ENCODE measurements at places on chromosomes 6 and 20.
A peak's percentile ranks its signal among the peaks of the same experiment; 100 is the strongest.

GRCh38 chr6:168152980-168153379 lies 74.0 kb upstream of the FRMD1 start:
- no peak for DNase-seq

DNA sequence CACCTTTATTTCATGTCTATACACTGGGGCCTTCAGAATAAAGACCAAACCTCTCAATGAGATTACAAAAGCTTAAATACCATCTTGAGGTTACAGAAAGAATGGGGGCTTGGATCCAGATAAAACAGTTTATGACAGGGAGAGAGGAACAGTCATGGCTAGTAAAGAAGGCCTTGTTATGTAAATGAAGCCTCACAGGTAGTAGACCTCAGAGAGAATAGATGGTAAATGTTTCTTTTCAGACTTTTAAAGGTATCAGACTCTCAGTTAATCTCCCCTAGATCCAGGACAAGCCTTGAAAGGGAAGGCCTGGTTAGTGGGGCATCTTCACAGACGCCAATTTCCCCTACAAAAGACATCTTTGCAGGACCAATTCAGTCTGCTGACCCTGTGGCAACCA lies 1325.6 kb downstream of the HACE1 start:
- DNase-seq: no peak

- no peak for DNase-seq
These were observed 152.7 kb upstream of the SYNDIG1 start for GRCh38 chr20:24316731-24317130.

GRCh38 chr20:53468587-53468986 lies 125.1 kb downstream of the ZNF217 start:
- no peak for DNase-seq

DNA sequence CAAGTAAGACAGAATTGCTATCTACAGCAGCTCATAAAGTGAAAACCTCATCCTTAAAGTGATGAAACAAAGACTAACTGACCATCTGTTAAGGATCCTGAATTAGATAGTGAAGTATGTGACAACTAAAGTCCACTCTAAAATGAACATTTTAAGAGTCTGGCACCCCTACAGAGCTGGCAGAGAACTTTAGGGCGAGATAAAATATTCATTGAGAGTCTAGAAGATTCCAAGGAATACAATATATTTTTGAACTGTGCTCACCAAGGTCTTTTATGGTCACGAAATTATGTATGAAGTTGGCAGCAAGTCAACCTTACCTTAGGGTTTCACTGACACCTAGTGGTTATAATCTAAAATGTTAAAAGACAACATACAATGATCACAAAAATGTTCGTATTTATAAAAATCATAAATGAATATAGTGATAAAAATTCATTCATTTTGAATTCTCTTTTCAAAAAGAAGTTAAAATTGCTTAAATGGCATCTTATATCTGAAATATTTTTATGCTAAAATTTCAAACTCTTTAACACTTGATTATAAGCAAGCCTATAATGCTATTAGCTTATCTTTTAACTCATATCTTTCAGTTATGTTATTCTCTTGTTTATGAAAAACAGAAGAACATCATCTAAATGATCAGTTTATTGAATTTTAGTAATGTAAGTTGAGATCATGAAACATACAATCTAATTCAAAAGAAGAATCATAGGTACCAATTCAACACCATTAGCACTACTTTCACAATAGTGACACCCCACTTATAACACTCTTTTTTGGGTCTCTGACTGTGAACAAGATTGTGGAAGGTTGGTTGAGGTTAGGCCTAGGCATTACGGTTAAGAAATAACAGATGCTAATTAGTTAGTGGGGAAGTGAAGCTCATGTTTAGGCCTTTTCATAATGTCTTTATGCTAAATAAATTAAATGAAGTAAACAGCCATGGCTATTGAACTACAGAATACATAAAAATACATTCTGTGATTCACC lies 27.5 kb downstream of the RSPH3 start:
- DNase-seq: peak; percentile 63

DNA sequence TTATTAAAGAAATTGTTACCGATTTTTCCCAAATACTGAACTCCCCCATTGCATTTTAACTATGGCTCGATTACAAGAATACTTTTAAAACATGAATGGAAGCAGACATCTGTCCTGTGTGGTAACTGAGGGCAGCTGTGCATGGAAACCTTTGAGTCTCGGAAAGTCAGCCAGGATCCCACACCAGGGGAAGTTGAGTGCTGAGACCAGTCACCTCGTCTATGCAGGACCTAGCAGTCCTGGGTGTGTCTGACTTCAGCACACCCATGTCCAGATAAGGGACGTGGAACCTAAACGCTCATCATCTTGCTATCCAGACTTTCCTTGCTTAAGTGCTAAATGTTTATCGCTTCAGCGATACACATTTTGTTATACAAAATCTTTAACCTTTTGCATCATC lies 6.1 kb downstream of the RIN2 start:
- DNase-seq: no peak

DNA sequence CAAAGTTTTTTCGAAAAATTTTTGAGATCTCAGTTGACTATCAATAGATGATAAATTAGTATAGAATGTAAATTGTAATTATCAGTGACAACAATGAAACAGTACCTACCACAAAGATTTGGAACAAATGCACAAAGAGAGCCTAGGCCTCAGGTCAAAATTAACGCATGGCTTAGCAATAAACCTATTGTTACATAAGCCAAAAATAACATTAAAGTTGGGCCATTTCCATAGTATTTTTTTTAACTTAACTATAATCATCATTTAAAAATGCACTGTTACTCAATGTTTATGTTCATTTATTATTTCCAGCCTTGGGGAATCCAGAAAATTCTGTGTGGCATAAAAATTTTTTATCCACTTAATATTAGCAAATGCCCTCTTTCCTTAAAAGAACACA lies 117.0 kb downstream of the EPB41L2 start:
- no peak for DNase-seq

DNA sequence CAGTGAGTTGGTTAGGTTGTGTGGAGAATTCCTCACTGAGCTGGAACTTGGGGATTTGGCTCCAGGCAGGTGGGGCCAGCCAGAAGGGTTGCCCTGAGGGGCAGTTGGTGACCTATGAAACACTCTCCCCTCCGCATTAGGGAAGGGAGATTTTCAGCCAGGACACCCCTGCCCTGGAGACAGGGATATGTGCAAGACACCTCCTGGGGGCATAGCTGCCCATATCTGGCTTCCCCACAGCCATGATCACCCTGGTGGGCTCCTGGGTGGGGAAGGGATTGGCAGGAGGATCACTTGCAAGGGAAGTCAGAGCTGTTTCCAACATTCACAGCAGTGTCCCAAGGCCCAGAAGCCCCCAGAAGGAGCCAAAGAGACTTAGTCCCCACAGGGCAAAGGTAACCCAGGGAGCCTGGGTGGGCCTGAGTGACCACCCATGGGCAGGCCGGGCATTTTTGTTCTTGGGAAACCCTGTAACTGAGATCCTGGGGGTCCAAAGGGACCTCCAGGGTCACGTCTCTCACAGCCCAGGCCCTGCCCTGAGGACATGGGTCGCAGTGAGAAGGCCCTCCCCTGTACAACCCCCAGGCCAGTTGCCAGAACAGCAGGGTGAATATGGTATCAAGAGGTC lies 145.8 kb downstream of the MRPL14 start:
- DNase-seq: no peak

GRCh38 chr6:15254070-15254975 lies 8.5 kb downstream of the JARID2 start:
- DNase-seq: no peak

GRCh38 chr6:9862603-9863167 lies 552.2 kb downstream of the TFAP2A start:
- DNase-seq: no peak

DNA sequence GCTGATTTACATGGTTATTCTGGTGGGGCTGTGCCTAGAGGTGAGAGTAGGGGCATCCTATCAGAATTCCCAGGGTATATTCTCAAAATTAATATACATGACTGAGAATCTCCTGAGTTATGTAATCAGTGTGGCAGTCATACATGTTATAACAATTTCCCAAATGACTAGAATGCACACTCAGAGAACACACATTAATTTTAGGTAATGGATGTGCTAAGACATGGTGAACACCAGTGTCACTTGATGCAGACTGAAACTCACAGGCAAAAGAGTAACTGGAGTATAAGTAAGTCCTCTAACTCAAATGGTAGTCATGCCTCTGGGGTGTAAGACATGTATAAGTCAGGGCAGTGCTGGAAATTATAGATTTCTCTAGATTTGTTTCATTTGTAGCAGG lies 1198.4 kb upstream of the CITED2 start:
- DNase-seq: no peak

GRCh38 chr6:27672113-27672799 lies 199.4 kb upstream of the ZNF184 start:
- peak; percentile 80 for DNase-seq

DNA sequence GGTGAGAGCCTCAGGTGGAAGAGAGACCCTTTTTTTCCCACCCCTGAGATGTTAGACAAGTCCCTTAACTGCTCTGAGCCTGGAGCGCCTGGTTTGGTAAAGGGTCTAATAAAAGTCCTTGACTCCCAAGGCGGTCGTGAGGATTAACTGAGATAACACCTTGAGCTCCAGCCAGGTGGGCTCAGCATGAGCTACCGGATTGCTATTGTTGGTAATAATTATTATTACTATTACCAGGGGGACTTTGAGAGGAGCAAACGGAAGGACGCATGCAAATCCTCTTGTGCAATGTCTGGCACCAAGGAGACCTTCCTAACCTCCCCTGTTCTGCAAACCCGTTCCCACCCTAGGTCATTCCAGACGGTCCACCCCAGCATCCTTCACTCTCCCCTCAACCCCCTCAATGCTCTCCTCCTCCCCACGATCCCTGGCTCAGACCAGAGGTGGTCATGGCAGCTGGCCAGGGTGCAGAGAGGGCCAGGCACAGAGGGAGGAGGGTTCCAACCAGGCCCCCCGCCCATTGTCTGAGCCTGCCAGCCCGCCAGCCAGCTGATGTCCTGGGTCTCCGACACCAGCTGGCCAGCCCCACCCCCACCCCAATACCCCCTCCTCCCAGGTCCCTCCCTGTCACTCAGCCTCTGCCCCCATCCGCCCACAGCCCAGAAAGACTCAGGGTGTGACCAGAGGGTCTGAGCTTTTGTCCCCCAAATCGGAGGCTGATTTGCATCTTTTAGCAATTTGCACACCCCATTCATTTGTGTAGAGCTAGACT lies 14.3 kb upstream of the CBFA2T2 start:
- no peak for DNase-seq

DNA sequence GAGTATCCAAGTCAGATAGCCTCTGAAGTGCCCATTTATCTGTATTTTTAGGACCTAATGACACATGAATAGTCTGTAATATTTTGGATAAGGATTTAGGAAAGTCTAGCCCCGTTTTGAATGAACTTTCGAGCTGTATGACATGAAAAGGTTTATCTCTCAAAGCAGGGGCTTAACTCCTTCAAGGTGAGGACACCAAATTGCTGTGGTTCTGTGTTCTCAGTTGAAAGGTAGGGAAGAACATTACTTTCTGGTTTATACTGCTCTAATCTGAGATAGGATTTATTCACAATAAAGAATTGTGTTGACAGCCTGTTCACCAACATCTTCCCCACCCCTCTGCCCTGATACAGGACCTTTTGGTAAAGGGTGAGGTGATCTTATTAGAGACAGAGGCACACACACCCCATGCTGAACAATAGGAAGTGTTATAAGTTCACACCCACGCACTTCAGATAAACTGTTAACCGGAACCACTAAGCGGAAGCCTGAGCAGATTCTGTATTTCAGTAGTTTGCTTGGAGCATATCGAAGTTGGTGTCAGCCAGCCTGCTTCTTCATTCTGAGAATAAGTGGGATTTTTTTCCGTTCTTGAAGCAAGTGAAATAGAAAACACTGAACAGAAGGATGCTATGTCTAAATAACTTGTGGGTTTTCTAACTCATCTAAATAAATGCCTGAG lies 223.3 kb downstream of the TMEM242 start:
- peak; percentile 84 for DNase-seq

- DNase-seq: no peak
These were observed 5.4 kb downstream of the ADGRB3 start for GRCh38 chr6:68640491-68640835.

DNA sequence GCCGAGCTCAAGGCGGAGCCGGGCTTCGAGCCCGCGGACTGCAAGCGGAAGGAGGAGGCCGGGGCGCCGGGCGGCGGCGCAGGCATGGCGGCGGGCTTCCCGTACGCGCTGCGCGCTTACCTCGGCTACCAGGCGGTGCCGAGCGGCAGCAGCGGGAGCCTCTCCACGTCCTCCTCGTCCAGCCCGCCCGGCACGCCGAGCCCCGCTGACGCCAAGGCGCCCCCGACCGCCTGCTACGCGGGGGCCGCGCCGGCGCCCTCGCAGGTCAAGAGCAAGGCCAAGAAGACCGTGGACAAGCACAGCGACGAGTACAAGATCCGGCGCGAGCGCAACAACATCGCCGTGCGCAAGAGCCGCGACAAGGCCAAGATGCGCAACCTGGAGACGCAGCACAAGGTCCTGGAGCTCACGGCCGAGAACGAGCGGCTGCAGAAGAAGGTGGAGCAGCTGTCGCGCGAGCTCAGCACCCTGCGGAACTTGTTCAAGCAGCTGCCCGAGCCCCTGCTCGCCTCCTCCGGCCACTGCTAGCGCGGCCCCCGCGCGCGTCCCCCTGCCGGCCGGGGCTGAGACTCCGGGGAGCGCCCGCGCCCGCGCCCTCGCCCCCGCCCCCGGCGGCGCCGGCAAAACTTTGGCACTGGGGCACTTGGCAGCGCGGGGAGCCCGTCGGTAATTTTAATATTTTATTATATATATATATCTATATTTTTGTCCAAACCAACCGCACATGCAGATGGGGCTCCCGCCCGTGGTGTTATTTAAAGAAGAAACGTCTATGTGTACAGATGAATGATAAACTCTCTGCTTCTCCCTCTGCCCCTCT lies 1.1 kb downstream of the CEBPB start:
- DNase-seq: peak; percentile 91

DNA sequence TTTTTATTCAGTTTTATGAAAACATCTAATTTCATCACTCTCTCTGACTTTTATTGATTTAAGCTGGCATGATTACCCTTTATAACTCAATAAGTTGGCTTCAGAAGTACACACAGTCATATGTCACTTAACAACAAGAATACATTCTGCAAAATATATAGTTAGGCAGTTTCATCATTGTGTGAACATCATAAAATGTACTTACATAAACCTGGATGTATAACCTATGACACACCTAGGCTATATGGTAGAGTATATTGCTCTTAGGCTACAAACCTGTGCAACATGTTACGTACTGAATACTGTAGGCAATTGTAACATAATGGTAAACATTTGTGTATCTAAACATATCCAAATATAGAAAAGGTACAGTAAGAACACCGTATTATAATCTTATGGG lies 362.2 kb upstream of the BTBD3 start:
- DNase-seq: no peak

GRCh38 chr20:13264907-13265306 lies 43.8 kb downstream of the ISM1 start:
- DNase-seq: no peak

DNA sequence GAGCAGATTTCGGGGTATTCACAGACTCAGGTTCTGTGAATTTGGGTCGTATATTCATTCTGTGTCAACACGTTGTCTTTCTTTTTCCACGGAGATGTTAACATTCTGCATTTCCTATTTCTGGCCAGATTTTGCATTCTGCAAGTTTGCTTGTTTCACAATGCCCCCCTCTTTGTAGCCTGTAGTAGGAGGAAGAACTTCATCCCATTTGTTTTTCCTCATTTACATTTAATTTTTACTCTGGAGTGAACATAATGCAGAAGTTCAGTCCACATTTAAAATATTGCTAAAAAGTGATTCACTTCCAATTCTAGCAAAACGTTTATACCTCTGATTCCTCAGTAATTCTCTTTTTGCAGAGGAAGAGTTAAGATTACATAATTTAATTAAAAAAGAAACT lies 12.9 kb downstream of the TAGAP start:
- DNase-seq: no peak

- DNase-seq: no peak
These were observed 160.2 kb downstream of the MTFR2 start for GRCh38 chr6:136089876-136090275.
